Cerebellar cortex (tissue), 1 donor: ENCODE measurements at places on chromosomes 3 and 15.
A peak's percentile ranks its signal among the peaks of the same experiment; 100 is the strongest.

GRCh38 chr3:121663171-121663847 lies 2.6 kb upstream of the HCLS1 start:
- DNase-seq: no peak

DNA sequence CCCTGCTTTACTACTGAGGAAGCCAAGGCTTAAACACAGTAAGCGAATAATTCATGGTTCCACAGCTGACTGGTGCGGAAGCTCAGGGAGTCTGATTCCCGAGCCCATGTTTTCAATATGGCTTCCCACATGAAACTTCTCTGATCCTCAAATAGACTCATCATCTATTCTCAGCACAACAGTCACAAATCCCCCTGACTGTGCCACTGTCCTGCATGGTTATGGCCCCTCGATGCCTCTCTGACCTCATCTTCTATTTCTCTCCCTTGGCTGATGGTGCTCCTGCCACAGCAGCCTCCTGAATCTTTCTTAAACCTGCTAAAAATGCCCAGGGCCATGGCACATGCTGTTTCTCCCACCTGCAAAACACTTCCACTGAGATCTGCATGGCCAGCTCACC lies 43.2 kb downstream of the SRGAP3 start:
- no peak for DNase-seq

- no peak for DNase-seq
Measured at GRCh38 chr3:177835917-177836316, 638.6 kb upstream of the TBL1XR1 start.

DNA sequence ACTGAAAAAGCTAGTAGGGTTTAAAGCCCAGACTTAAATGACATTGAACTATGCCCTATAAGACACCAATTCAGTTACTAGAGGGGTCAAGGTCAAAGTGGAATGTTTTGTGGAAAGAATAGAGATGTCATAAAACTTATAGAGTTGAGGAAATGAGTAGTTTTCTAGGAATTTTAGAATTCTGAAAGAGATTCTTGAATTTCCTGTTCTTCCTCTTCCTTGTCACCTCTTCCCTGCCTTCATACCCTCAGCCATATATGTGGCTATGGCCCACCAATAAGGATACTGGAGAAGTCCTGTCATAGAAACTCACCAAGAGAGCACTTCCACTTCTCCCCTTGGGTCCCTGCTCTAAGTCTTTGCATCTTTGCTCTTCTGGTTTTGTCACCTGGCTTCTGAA lies 104.9 kb upstream of the TGFBR2 start:
- DNase-seq: no peak

GRCh38 chr3:29004885-29005599 lies 275.8 kb upstream of the RBMS3 start:
- no peak for DNase-seq

DNA sequence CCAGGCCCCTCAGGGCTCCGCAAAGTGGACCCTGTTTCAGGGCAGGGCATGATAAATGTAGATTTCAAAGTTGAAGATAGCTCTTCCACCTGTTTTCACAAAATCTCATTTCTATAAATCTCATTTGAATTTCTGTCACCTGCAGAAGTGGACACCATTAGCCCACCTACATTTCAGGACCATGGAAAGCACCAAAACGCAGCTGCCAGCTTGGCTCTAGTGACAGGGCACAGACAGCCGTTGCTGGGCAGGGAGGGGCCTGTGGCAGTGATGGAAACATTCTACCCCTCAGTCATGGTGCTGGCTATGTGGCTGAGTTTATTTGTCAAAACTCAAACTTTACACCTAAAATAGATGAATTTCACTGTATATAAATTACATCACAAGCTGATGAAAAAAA lies 40.4 kb downstream of the PRR23E start:
- no peak for DNase-seq

GRCh38 chr15:62412686-62413085 lies 247.6 kb upstream of the C2CD4B start:
- no peak for DNase-seq

- DNase-seq: no peak
Measured at GRCh38 chr15:48965972-48966371, 2.3 kb upstream of the SHC4 start.

DNA sequence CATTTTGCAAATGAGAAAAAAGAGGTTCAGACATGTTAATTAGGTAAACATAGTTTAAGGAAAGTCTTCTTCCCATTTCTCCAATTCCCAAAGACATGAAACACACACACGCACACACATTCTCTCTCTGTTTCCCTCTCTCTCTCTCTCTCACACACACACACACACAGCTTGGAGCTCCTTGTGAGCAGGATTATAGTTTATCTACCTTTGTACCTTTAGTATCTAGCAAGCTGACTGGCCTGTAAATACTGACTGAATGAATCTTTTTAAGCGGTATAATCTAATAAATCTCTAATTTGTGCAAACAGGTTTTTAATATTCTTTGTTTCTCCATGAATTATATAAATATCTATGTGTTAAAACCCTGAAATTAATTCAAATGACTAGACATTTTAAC lies 73.3 kb downstream of the UACA start:
- no peak for DNase-seq

- peak; percentile 38 for DNase-seq
Measured at GRCh38 chr3:58585994-58586393, 8.8 kb upstream of the FAM107A start.

DNA sequence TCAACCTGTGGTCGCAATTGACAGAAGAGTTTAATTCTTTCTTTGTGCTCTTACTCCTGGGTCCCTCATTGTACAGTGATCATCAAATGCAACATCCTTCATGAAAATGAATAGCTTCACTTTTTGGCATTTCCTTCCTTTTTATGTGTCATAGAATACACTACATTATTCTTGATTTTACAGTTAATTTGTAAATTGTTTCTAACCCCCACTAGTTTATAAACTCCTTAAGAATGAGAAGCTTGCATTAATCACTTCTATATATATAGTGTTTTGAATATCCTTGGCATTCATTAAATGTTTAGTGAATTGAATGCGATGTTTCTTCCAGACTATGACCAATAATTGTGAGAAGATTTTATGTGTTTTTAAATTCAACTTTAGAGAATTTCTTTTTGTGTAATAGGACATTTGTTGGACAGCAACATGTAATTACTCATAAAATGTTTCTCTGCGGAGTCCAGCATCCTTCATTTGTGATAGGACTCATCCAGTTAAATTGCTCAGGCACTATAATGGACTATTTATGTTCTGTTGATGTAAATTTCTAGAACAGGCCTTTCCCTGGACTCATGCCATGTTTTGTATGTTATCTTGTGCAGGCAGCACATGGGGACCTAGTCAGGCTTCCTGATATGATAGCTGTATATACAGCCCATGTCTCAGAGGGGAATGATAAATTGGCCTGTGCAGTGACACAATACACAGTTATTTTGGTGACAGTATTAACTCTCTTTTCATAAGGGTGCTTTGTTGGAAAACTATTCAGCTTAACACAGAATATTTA lies 51.3 kb downstream of the MBNL1 start:
- DNase-seq: peak; percentile 28

DNA sequence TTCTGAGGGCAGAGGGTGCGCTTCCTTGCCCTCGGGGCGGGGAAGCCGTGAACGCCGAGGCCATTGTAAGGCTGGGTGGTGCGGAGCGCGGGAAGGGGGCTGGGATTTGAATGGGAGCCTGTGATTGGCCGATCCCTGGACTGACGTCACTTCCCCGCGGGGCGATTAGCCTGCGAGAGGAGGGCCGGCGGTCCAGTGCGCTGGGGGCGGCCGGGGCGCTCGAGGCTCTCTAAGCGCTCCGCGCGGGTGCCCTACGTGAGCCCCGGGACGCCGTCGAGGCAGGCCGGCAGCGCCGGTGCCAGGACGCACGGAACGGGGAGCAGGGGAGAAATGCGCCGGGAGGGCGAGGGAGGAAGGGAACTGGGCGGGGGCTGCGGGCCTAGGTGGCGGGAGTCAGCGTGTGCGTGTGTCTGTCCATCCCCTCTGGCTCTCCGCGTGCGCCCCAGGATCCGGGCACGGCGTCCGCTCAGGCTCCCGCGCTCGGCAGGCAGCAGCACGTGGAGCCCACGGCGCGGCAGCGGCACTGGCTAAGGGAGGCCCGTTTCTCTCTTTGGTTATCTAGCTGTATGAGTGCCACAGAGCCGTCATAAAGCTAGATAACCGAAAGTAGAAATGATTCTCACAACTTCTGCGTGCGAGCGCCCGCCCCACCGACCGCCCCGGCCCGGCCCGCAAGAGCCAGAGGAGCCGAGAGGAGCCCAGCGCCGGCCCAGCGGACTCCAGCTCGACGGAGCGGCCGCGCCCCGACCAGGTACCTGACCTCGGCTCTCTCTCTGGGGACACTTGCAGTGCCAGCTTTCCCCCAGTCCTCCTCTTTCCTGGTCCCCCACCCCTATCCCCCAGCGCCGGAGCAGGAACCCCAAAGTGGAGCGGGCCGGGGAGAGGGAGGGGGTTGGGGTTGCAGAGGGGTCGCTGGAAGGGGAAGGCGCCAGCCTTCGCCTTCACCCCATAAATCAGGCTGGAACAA lies 33.1 kb upstream of the POLG start:
- peak; percentile 92 for DNase-seq

DNA sequence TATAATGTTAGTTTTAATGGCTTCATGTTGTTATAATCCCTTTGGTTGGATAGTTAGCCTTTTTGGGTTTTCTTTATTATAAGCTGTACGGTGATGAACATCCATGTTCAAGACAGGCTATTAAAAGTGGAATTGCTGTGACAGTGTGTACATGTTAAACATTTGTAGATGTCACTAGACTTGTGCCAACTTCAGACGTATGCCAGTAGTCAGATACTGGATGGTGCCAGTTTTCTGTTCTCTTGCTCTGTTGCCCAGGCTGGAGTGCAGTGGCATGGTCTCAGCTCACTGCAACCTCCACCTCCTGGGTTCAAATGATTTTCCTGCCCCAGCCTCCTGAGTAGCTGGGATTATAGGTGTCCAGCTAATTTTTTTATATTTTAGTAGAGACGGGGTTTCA lies 54.1 kb downstream of the MGA start:
- no peak for DNase-seq

GRCh38 chr3:9147215-9147895 lies 102.1 kb downstream of the SRGAP3 start:
- peak; percentile 51 for DNase-seq

GRCh38 chr15:76846782-76847181 lies 58.4 kb downstream of the SCAPER start:
- no peak for DNase-seq

DNA sequence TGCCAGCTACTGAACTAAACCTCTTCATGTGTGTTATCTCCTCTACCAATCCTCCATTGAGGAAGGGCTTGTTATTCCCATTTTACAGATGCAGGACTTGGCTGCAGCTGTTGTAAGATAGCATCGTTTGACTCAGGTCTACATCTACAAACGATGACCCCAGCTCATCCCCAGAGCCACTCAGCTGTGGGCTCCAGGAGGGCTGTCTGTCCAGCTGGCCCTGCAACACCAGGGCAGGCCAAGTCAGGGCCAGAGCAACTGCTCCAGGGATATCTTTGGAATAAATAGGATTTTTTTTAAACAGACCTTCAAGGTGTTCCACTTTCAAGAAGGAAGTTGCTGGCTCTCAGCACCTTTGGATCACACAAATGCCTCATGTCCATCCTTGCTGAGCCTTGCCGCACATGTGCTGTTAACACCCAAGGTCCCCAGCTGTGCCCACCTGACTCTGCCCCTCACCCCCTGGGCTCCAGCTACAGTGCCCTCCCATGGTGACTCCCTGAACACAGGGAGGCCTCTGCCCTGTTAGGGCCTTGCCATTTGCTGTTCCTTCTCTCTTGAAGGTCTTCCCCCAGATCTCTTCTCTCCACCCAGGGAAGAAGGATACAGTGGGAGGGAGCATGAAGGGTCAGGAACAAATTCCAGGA lies 31.0 kb downstream of the ALDH1L1 start:
- DNase-seq: no peak

DNA sequence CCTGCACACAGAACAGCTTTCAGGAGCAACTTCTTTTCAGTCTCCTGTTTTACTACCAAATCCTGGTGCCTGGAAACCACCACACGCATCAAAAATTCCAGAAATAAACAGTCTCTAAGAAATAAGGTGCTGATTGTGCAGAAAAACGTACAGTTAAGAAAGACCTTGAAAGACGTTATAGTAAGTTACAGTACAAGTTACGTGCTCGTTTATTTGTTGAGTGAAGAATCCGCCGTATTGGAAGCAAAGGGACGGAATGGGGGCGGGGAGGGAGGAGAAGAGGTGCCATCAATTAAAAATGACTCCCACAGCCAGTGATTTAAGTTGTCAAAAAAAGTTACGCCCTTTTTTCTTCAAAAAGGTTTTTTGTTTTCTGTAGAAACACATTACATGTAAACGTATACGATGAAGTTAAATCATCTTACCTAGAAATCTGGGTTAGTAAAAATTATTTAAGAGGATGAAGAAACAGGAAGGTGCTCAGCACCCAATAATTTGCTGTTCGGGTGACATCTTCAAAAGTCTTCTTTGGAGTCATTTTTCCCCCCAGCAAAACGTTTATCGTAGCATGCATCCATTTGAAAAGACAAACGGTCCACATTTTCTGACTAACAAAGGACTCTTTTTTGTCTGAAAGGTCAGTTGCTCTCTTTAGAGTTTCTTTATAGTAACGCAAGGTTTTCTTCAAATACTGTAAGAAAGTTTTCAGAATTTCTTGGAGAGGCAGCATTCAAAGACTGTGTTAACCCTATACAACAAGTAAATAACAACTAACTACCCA lies 782 bp upstream of the UACA start:
- no peak for DNase-seq

DNA sequence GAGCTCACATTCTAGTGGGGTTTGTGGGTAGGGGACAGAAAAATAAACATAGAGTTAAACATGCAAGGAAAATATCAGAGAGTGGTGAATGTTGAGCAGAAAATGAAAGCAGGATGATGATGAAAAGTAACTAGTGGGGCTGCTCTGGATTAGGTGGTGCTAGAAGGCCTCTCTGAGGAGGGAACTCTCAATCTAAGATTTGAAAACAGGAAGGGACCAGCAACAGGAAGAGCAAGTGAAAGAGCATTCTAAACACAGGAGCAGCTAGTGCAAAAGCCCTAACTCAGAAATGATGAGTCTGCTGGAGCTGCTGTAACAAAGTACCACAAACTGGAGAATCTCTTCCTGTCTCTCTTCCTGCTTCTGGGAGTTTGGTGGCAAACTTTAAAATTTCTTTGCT lies 468.6 kb upstream of the AGTR1 start:
- DNase-seq: no peak

- no peak for DNase-seq
Measured at GRCh38 chr3:64341296-64341695, 116.0 kb upstream of the PRICKLE2 start.

DNA sequence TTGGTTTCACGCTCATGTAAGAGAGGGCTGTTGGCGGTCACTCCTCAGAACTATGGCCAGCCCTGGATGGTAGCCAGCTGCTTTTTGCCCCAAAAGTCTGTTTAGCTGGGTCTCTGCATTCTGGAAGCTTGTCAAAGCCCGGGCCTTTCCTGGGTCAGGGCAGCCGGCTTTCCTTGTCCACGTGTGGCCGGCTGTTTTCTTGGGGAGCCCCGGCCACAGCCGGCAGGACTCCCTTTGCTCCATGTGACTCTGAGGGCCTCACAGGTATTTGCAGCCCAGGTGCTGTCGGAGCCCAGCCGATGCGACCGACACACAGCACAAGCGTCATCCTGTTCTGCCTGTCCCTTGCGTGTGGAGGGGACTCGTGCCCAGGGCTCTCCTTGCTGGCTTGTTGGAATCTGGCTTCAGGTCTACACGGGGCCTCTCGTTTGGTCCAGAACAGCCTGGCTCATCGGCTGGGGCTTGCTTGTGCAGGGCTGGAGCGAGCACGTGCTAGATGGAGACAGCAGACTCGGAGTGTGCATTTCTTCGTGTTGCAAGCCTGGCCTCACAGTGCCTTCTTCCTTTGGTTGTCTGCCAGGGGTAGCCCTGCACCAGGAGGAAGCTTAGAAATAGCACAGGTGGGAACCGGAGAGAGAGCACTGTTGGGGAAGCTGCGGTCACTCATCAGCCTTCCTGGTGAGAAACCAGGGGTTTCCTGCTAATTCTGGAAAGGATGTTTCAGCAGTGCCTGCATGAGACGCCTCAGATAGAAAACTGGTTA lies 51.5 kb downstream of the PGPEP1L start:
- DNase-seq: no peak
